WERI-Rb-1 (cell line): ENCODE measurements at places on chromosomes 3 and 15.

DNA sequence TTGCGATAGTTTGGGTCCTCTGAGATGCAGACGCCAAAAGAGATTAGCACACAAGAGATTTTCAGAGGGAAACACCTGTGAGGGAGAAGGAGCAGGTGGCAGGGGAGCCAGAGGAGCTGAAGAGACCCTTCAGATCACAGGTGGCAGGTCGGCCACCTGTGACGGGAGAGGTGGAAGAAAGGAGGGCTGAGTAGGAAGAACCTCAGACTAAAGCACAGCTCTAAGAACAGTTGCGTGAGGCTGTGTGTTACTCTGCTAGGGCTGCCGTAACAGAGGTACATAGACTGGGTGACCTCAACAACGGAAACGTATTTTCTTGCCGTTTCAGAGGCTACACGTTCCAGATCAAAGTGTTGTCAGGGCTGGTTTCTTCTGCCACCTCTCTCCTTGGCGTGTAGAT, 38.5 kb downstream of the C2CD4A start:
- no peak for DNase-seq

DNA sequence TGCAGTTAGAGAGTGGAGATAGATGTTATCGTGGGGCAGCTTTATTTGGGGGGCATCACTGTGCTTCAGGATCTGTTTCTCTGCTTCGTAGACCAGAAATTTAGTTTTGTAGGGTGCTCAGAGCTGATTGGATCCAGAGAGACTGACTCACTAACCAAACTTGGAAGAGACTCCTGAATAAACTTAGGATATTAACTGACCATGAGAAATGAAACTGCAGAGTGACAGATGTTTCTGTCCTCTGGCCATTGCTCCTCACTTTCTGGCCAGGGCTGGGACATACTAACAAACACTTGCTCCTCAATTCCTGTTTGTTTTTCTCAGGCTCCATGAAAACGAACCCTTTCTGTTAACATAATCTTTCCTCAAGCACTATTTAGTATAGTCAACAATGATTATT, 4.3 kb downstream of the ZNF592 start:
- no peak for DNase-seq

DNA sequence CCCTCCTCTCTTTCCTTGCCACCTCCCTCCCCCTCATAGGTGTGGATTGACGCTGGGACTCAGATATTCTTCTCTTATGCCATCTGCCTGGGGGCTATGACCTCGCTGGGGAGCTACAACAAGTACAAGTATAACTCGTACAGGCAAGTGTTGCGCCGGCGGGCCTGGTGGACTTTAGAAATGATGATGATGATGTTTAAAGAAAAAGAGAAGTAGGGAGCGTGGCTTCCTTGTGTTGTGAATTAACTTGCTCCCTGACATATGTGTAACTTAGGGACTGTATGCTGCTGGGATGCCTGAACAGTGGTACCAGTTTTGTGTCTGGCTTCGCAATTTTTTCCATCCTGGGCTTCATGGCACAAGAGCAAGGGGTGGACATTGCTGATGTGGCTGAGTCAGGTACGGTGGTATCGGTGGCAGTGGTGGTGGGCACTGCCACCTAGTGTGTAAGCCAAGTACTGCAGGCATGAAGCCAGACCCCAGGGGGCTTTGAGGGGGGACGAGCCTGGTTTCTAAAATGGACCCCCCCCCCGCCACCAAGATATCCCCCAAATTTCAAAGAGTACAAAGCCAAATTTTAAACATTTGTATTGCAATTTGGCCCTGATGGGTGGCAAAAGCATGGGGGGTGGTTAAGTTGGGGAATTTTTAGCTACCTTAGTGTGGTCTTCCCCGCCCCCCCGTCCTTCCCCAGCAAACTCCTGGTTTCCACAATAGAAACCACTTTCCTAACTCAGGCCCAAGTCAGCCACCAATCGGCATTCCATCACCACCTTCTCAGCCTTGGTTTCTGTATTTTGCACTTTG, 65.6 kb downstream of the SLC6A6 start:
- DNase-seq = peak; percentile 47

GRCh38 chr15:59611276-59612260, at the start of gene GCNT3:
Gene GCNT3, plus strand, starts transcription at chr15:59611783. Its CDS starts 6,456 bp downstream, at chr15:59618239.
- no peak for DNase-seq

DNA sequence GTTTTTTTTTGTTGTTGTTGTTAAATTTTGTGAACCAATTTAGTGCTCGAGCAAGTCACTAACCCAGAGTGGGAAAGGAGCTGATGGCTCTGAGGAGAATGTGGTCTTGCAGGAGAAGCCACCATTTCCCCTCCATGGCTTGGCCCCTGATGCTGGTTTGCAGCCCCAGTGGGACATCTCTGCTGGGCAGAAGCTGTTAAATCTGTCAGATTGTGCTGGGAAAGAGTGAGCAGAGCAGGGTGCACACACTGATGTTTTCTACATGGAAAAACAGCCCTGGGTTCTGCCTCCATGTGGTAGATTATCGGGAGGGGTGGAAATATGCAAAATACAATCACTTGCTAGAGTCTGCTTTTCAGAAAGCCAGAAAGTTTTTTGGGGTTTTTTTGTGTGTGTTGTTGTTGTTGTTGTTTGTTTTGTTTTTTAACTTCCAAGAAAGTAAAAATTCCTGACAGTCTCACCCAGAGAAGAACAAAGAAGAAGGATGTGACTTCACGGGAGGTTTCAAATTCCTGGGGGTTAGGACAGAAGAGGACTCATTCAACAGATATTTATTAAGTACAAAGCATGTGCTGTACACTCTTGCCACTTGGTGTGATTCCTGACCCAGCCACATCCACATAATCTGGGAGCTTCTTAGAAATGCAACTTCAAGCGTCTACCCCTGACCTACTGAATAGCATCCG, 133.7 kb downstream of the FOXB1 start:
- DNase-seq = no peak

- DNase-seq = peak; percentile 37
These were observed 214.5 kb downstream of the ZIC4 start for GRCh38 chr3:147191795-147192385.
